ENCODE measurements at places on chromosomes 3 and 15.

GRCh38 chr15:89593018-89593417, 17.7 kb downstream of the TICRR start:
- DNase-seq = no peak

GRCh38 chr3:139671107-139671506, 6.7 kb downstream of the NMNAT3 start:
- DNase-seq = no peak

GRCh38 chr15:44099671-44100070, 95.4 kb downstream of the FRMD5 start:
- no peak for DNase-seq

- DNase-seq = no peak
These were observed 10.6 kb downstream of the GOLGA6L2 start for GRCh38 chr15:23436421-23436820.

Measured in caudate nucleus (tissue), 63 donors.